BJ (cell line): ENCODE measurements at places on chromosomes 3 and 15. TPM values are rescaled to one million over a fixed set of nuclear protein-coding genes. Genes with fewer than 3 reads are reported as not detected.

Gene CRYGS
- 1.9 and 2.0 TPM in 2 replicates for polyA plus RNA-seq

- no peak for DNase-seq
Measured at GRCh38 chr15:79540551-79540950, 108.4 kb downstream of the MINAR1 start.

DNA sequence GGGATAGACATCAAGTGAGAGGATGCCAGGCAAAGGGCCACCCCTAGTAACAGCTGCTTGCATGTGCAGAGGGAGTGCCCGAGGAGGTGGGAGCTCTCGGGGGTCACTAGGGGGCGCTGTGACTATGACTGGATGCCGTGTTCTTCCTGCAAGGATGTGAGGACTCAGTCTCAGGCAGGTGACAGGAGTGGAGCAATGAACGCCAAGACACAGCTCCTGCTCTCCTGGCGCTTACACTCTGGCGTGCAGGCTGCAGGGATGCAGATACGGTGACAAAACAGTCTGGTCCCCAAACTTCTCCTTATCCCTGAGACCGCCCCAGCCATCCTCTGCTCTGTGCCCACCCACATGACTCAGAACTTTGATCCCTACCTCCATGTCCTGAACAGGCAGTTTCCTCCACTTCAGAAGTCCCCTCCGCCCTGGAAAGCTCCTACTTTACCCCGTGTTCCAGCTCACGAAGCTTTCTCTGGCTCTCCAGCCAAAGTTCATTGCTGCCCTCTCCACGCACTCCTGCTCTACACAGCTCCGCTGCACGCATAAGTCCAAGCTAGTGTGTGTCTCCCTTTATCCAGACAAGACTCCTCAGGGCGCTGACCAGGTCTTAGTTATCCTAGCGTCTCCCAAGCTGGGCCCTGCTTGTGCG lies 14.7 kb downstream of the RHOV start:
- no peak for DNase-seq

DNA sequence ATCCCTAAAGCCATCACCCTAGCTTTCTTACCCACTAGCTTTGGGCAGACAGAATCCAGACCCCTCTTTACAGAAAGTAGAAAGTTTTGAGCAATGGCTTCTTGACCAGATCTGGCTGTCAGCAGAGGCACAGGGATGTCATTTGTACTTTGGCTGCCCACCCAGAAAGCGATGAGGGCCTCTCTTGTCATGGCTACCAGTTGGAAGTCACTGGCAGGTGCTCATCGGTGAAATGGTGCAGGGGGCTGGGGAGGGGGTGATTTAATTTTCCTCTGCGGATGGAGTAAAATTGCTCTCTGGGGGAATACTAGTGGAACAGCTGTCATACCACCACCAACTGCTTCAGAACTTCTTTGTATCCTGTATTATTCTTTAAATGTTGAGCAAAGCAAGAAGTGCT lies 393.7 kb downstream of the LSAMP start:
- DNase-seq: no peak

- no peak for DNase-seq
Measured at GRCh38 chr3:105513886-105514285, 147.2 kb downstream of the ALCAM start.

DNA sequence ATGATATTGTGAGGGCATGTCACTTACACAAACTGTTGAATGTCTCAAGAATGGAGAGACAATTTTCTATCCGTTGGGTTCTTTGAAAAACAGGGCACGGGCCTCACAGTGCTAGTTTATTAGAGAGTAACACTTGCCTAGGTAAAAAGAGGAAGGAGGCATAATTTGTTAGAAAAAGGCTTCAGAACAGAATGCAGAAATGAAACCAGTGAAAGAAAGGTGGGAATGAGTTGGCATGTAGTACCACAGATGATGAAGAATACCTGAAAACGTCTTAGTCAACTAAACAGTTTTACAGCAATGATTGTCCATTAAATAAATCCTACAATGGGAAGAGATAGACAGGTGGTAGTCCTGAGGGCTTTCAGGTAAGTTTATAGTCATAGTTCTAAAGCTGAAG lies 1399.7 kb upstream of the CADM2 start:
- no peak for DNase-seq
